ENCODE measurements at places on chromosomes 5 and 9.

- DNase-seq: no peak
These were observed 5.4 kb downstream of the SPINK6 start for GRCh38 chr5:148208226-148208625.

- DNase-seq: no peak
These were observed 15.2 kb upstream of the SPIN1 start for GRCh38 chr9:88373045-88373444.

- no peak for DNase-seq
These were observed 58.2 kb upstream of the GGTA1 start for GRCh38 chr9:121557581-121558447.

GRCh38 chr9:100869326-100869725, 159.2 kb upstream of the PLPPR1 start:
- DNase-seq: no peak

- DNase-seq: no peak
These were observed 183.9 kb upstream of the OTULINL start for GRCh38 chr5:14397717-14398116.

- DNase-seq: peak; percentile 20
These were observed 67.7 kb downstream of the TENT4A start for GRCh38 chr5:6780802-6781391.

DNA sequence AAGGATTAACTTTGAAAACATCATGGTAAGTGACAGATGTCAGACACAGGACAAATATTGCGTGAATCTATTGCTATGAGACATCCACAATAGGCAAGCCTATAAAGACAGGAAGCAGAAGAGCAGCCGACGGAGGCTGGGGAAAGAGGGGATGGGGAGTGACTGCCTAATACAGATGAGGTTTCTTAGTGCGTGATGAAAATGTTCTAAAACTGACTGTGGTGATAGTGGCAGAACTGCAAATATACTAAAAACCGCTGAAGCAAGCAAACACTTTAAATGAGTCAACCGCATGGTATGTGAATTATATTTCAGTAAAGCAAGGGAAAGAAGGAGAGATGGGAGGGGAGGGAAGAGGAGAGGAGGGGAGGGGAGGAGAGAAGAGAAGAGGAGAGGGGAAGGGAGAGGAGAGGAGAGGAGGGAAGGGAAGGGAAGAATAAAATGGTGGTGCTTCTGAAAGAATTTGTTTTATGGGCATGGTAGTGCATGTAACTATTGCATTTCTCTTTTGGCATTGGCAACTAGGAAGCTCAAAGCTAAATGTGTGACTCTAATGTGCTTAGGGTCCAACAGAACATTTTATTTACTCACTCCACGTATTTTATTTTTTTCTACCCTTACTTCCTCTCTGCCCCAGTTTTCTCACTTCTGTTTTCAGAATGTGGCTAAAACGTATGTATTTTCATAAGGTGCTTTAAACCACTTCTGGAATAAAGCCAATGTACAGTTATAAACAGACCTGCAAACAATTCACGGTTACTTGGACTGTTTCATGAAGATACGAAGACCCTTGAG, 21.3 kb downstream of the AKNA start:
- DNase-seq: no peak

DNA sequence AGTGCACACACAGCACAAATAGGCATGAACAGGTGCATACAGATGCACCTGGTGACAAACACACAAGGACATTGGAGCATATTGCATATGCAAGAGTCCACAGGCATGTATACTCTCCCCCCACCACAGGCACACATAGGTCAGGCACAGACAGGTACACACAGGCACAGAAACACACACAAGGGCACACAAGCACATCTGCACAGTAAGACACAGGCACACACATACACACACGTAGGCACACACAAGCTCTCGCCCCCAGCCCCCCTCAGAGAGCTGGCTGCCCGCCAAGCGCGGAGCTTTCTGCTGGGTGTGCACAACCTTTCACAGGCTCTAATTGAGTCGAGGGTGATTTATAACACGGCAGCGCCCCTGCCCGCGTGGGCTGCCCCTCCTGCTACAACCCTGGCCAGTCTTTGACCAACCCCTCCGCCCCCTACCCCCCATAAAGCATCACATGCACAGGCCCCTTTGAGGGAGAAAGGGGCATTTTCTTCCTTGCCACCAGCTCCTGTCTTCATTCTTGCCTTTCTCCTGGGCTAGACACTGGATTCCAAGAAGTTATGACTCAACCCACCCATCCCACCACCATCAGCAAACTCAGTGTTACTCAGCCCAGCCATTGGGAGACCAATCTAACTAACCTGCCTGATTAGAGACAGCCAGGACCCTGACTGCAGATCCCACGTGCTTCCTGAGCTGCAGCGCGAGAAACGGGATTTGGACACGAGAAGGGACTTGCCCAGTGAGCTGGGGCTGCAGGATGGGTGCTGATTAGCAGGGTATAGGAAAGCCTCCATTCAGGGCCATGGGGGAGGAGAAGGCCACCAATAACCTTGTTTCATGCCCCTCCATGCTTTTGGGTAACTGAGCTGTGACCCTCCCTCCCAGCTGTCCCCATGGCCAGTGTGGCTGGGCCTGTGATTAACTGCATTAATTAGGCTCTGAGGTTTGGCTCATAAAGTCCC, 42.8 kb upstream of the PSD2 start:
- no peak for DNase-seq

DNA sequence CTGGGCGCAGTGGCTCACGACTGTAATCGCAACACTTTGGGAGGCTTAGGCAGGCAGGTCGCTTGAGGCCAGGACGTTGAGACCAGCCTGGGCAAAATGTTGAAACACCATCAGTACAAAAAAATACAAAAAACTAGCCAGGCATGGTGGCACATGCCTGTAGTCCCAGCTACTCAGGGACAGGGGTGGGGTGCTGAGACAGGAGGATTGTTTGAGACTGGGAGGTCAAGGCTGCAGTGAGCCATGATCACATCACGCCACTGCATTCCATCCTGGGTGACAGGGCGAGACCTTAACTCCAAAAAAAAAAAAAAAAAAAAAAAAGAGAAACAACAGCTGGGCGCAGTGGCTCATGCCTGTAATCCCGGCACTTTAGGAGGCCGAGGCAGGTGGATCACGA, 23.7 kb downstream of the DCAF12 start:
- DNase-seq: no peak

DNA sequence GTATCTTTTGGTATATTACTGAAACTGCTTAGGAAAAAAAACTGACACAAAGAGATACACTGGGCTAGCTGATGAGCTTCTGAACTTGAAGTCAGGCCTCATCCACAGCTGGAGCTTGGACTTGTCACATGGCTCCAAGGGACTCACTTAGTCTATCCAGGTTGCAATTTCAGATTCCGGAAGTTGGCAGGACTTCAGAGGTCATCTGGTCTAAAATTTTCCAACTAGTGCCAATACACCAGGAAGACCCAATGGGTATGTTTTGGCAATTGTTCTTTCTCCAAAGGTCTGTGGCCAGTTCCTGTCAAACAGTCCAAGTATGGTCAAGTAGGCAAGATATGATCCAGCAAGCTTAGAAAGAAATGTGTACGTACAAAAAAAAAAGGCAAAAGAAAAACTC, 36.7 kb downstream of the MRPS27 start:
- DNase-seq: no peak

- DNase-seq: no peak
These were observed 14.9 kb downstream of the APBA1 start for GRCh38 chr9:69657269-69657668.

DNA sequence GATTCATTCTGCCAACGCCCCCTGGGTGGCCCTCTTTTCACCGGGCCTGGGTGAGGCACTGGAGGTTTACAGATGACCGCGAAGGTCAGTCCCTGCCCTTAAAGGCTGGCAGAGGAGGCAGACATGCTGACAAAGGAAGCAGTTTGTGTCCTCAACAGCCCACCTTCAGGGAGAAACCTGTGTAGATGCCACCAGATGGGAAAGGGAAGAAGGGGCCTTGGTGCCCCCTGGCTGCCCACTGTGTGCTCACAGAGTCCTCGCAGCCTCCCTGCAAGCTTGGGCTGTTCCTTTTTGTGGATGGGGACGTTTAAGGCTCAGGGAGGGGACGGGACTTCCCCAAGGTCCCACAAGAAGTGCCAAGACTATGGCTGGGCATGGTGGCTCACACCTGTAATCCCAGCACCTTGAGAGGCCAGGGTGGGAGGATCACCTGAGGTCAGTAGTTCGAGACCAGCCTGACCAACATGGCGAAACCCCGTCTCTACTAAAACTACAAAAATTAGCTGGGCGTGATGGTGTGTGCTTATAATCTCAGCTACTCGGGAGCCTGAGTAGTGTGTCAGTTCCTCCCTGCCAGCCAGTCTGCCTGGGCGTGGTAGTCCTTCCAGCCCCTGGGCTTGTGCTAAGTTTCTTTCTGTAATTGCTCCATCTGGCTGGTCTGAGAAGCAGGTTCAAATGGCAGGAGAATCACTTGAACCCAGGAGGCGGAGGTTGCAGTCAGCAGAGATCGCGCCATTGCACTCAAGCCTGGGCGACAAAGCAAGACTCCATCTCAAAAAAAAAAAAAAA, 36.2 kb downstream of the NEK6 start:
- DNase-seq: no peak

DNA sequence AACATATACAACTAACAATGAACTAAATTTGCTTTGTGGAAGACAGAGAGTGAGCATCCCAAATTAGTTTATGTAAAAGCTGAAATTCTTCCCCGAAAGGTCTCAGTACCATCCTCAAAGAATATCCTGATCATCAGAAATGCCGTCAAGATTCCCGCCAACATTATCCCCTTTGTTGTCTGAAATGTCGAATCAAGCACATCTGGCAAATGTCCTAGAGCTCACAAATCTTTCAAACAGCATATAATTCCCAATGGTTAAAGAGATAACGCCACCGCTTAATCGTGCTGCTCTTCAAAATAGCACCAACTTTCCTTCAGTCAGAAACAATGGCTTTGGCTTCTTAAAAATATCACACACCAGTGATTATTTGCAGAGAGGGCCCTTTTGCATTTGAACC, 23.8 kb downstream of the MORN5 start:
- DNase-seq: no peak

DNA sequence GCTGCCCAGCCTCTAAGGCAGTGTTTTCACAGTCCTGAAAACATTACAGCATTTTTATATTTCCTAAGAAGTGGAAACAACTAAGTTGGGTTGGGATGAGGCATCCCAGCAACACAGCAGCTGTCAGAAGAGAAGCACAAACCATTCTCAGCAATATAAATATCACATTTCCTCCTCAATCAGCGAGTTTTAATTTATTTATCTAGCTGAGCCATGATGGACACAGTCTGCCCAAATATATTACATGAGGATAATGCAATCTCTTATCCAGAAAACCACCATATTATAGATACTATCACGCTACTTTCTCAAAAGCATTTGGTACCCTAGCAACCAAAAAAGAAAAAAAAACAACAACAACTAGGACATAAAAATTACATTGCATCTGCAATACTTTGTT, 158.5 kb downstream of the FSTL4 start:
- DNase-seq: no peak

GRCh38 chr5:13939638-13940037, 4.8 kb downstream of the DNAH5 start:
- DNase-seq: no peak

DNA sequence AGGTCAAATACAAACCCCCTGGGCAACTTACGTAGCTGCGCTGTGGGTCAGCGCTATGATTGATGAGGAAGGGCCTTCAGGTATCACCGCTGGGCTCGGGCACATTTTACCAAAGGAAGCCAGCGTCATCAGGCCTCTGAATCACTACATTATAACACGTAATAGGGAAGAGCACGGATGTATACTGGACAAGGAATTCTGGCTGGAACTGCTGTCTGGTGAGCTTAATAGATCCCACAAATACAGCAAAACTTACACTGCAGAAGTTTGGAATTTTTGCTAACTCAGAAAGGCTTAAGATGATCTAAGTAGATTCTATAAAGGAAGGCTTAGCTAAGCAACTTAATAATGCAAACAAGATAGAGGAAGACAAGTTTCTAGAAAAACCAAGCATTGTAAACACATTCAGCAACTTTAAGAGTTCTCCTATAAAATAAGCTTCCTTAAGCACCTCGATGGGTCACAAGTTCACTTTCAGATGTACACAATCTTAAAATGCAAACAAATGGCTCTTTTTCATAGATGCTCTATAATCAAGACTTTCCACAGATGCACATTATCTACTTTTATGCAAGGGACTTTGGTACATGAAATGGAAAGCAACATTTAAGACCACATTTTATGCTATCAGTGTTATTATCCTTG, 360.1 kb upstream of the PANK3 start:
- no peak for DNase-seq

- no peak for DNase-seq
These were observed 23.5 kb upstream of the ALDOB start for GRCh38 chr9:101458963-101459631.

GRCh38 chr9:96719921-96720320, 58.0 kb downstream of the ZNF510 start:
- DNase-seq: no peak

- DNase-seq: no peak
These were observed 1823.9 kb upstream of the C9orf72 start for GRCh38 chr9:29397148-29397547.

GRCh38 chr5:77621440-77621839, 17.1 kb downstream of the OTP start:
- DNase-seq: no peak

DNA sequence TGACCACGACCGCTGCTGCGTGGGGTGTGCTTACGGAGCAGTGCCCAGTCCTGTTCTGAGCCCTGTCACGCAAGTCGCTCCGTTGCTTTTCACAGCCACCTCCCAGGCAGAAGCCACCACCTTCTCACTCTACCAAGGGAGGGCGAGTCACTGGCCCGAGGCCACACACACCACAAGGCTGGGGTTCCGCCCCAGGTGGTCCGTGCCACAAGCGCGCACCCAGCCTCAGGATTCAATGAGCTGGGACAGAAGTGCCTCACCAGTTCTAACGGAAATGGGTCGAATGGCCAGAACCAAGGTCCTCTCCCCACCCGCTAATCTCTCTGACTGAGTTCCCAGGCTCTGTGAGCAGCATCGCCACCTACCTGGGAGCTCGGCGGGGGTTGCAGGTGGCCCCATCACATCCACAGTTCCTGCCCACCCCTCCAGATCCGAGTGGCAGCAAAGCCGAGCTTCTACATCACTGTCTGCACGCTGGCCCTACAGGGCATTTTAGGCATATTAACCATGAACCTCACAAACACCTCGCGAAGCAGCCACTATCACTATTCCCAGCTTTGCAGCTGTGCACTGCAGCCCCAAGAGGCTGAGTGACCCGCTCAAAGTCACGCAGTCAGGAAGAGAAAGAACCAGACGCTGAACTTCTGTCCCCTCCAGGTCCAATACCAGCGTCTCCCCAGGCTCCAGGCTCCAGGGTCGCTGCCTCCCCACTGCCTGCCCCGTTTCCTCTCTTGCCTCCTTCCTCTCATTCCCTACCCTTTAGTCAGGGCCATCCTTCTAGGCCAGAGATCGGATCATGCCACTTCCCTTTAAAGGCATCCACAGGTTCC, 92.1 kb upstream of the PHYKPL start:
- no peak for DNase-seq

Data from stimulated activated CD4-positive, alpha-beta T cell treated with anti-CD3 and anti-CD28 coated beads, Interleukin-12 subunit alpha, Interleukin-12 subunit beta, amount 100 ng/mL, for 24 hours (primary cell).